ENCODE measurements at places on chromosomes 16 and 17.

DNA sequence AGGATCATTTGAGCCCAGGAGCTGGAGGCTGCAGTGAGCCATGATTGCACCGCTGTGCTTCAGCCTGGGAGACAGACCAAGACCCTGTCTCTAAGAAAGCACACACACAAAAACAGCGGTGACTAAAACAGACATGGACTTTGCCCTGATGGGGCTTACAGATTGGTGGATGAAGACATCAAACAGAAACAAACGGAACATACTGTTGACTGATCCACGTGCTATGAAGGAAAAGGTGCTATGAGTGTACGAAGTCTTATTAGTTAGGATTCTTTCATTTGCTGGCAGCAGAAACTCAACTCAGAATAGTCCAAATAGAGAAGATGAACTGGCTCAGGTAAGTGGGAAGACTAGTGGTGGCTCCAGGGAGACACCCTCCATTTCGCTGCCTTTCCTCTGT lies 309.8 kb upstream of the N4BP1 start:
- no peak for DNase-seq

DNA sequence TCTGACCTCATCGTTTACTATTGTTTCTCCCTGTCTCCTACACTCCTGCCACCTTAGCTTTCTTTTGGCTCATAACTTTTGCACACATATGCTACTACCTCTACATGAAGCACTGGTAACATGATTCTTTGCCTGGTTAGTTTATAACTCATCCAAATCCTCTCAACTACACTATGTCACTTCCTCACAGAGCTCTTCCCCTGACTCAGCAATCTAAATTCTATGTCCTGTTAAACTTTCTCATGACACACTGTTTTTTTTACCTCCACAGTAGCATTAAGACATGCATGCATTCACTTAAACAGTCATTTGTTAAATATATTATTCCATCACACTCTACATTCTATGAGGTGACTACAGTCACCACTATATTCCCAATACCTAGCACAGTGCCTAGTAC lies 19.7 kb downstream of the APPBP2 start:
- DNase-seq = no peak

DNA sequence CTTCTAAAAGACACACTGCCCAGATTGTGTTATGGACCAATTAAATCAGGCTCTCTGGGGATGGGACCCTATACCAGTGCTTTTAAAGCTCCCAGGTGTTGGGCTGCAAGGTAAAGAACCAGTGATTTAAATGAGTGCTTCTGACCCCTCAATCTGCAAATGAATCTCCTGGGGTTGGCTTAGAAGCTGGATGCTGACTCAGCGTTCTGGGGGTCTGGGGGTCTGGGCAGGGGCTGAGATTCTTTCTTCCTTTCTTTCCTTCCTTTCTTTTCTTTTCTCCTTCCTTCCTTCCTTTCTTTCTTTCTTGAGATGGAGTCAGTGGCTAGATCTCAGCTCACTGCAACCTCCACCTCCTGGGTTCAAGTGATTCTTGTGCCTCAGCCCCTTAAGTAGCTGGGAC lies 2.0 kb upstream of the TVP23A start:
- no peak for DNase-seq

GRCh38 chr17:4142107-4142900 lies 526 bp downstream of the ZZEF1 start:
- peak; percentile 32 for DNase-seq

DNA sequence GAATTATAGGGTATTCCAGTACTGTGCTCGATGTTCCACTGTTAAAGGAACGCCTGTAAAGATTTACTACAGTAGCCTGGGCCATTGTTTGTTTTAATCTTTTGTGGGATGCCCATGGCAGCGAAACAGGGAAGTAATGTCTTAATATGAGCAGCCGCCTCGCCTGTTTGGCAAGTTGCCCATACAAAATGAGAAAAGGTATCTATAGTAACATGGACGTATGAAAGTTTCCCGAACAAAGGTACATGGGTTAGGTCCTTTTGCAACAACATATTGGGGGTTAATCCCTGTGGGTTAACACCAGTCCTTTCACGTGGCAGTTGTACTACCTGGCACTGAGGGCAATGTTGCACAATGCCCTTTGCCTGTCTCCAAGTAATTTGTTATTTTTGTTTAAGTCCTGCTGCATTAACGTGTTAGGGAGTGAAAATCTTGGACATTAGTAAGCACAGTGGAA lies 21.1 kb upstream of the TMC5 start:
- peak; percentile 87 for DNase-seq
